Stimulated activated CD4-positive, alpha-beta T cell treated with anti-CD3 and anti-CD28 coated beads, Interleukin-4, amount 100 ng/mL, for 48 hours (primary cell): ENCODE measurements at places on chromosomes 13 and 19.

DNA sequence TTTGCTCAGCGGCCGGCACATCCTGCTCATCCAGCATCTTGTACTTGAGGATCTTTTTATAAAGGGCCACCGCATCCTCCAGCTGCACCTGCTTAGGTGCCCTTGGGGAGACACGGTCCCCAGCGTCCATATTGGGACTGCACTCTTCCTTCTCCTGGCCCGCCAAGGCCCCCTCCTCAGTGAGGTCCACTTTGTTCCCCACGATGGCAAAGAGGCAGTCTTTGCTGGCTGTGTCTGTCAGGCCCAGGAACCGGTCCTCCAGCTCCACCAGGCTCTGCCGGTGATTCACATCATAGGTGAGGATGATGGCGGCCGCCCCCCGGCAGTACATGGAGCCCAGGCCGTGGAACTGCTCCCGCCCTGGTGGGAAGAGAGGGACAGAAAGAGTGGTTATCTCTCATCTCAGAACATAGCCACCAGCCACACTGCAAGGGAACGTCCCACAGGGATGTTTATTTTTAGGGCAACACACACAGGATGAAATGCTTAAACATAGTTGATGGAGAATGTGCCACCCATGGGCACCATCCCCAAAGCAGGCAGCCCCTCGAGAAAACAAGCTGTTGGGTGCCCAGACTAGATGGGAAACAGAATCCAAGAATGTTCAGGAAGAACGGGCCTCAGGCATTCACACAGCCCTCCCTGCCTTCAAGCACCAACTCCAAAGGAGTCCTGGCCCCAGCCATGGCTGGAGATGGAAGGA is 37.5 kb downstream of the RAB20 start:
- no peak for DNase-seq

DNA sequence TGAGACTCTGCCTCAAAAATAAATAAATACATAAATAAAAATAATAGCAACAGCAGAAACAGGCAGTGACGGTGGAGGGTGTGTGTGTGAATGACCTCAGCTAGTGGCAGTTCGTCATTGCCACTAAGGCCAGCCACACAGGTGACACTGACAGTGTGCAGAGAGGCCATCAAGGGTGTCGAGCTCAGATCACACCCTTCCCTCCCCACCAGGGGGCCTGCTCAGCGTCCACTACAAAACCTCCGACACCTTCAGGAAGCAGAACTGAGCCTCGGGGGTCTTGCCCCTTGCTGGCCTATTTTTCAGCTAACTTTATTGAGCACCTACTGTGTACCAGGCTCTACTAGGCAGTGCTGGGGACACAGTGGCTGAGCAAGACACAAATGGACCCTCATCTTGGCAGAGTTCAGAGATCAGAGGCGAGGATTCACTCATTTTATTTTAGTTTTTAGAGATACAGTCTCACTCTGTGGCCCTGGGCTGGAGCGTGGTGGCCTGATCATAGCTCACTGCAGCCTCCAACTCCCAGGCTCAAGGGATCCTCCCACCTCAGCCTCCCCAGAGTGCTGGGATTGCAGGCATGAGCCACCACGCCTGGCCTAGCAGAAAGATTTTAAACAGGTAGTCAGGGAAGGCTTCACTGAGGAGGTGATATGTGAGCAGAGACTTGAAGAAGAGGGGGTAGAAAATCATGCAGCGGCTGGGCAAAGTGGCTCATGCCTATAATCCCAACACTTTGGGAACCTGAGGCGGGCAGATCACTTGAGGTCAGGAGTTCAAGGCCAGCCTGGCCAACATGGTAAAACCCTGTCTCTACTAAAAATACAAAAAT is 30.3 kb upstream of the SEMA6B start:
- DNase-seq = no peak

DNA sequence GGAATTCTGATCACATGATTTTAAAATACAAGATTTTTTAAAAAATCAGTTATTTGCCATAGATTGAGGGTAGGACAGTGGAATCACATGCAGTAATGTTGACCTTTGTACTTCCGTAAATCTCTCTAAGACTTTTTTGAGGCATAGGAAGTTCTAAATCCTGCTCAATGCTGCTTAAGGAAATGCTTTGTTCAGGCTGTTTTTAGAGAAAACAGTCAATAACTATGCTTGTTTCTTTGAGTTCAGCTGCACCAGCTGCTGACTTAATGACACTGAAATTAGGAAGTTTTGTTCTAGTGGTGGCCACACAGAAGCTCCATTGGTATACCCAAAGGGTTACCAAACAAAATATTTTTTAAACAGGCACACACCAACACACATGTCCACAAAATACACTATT is 60.9 kb downstream of the KLF12 start:
- DNase-seq = no peak

GRCh38 chr13:111187960-111188541 is 72.9 kb downstream of the ARHGEF7 start:
- no peak for DNase-seq

DNA sequence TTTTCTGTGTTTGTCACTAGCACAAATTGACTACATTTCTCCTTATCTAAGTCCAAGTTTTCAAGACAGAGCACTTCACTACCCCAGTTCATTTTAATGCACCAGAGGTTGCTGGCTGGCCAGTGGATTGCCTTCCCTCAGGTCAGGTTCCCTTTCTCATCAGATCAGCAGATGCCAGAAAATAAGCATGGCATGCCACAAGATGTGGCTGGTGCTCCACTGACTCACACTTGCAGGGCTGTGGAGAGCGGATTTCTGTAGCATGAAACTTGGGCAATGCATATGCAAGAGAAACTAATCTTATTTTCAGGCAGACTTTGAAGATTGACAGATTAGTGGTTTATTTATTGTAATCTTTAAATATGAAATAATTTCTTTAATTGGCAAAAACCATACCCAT is 79.5 kb downstream of the RUBCNL start:
- no peak for DNase-seq

- no peak for DNase-seq
These were observed 615.3 kb upstream of the SLITRK1 start for GRCh38 chr13:84497613-84498012.

DNA sequence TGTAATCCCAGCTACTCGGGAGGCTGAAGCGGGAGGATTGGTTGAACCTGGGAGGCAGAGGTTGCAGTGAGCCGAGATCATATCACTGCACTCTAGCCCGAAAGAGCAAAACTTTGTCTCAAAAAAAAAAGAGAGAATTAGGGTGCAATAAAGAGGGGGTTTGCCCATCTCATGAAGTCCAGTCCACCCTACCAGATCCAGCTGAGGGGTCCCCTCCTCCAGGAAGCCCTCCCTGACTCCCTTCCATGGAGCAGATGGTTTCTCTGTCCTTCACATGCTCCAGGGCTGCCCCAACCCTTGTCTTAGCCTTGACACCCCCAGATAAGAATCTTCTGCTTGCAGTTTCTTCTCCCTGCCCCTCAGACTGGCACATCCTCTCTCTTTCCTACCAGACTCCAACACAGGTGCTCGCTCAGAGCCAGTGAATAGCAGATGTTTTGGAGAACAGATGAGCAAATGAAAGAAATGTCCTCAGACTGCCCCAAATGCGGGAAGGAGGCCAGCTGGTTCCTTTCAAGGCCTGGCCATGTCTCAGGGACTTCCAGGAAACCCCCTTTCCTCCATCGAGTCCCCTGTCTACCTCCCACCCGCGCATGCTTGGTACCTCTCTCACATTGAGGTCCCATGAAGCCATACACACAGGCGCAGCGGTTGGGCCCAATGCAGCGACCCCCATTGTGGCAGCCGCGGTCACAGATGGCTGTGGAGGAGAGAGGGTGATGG is 5.0 kb downstream of the FBN3 start:
- no peak for DNase-seq

GRCh38 chr13:69485991-69486592 is 621.5 kb upstream of the ATXN8OS start:
- no peak for DNase-seq

GRCh38 chr19:5526691-5527090 is 41.1 kb downstream of the TINCR start:
- no peak for DNase-seq

- DNase-seq = no peak
These were observed 72.7 kb downstream of the ERICH6B start for GRCh38 chr13:45542878-45543277.

- no peak for DNase-seq
These were observed 882.1 kb downstream of the UQCRFS1 start for GRCh38 chr19:28330831-28331230.

- DNase-seq = no peak
These were observed 59.9 kb downstream of the TBC1D4 start for GRCh38 chr13:75422028-75422427.

DNA sequence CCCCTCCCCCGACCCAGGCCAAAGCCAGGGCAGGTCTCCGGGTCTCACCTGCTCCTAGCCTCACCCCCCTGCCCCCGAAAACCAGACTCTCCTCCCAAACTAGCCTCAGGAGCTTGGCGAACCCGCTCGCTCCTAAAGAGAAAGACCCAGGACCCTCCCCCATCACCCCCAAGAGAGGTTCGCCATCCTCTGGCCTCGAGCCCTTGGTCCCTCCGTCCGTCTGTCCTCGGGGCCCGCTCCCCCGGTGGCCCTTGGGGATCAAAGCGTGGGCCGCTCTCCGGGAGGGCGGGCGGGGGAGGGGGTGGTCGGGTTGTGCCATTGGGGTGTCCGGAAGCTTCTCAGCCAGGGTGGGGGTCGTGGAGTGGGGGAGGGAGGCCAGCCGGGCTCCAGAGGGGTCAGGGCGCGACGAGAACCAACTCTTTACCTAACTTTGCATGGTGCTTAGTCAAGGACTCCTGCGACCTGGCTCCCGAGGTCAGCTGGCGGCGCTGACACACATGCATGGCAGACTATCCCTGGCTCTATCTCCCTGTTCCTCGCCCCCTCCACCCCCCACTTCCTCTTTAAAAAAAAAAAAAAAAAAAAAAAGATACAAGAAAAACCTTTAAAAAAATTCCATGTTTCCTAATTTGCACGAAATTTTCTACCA is 15.6 kb downstream of the SMIM24 start:
- no peak for DNase-seq

DNA sequence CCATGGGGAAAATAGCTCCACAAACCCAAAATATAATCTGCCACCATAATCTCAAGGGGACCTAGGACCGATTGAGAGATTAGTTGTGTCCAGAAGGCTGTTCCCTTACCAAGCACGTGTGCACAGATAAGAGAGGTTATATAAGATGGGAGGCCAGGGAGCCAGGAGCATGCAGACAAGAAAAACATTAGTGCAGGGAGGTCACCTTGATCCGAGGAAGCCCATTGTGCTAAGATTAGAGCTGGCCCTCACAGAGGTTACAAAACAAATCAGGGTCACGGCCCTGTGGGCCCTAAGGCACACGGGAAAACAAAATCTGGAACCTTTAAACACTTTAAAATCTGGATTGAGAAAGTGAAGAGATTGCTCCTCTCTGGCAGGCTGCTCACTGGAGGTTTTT is 37.7 kb downstream of the RGCC start:
- DNase-seq = no peak

DNA sequence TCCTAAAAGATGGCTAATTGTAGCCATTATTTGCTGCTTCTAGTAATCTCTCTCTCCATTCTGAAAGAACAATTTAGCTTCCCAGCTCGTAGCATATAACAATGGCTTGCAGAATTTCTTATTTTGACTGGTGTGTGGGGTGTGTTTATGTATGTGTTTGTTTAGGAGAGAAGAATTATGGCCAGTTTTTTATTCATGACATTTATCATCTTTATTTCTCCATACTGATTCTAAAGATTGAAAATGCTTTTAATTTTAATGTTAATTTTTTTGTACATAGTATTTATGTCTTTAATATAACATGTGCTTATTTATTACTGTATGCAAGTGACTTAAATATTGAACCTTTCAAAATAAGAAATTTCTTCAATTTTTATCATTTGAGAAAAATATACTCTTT is 115.8 kb upstream of the TMTC4 start:
- no peak for DNase-seq

- no peak for DNase-seq
These were observed 122.3 kb downstream of the MIPEP start for GRCh38 chr13:23766939-23767338.

DNA sequence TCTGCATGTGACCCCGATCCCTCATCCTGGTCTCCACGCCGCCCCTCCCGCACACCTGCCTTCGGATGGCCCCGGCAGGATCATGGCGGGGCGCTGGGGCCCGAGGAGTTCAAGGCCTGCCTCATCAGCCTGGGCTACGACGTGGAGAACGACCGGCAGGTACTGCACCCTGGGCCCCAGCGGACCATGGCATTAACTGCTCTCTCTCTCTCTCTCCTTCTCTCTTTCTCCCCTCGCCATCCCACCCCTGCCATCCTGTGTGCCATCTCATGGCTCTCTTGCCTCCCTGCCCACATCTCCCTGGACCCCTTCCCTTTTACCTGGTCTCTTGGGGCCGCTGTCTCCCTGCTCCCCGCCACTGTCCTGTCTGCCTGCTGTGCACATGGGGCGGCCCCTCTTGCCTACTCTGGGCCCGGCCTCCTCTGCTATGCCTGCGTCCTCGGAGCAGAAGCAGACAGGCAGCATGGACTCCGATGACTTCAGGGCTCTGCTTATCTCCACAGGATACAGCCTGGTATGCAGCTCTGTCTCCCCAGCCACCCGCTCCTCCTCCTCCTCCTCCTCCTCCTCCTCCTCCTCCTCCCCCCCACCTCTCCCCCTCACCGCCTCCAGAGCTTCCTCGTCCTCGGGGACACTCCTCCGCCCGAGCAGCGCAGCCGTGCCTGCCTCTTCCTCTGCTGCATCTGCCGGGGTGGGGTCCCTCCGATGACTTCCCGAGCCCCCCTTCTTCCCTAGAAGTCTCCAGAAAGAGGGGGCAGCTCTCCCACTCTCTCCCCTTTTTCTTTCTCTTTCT is 16.2 kb downstream of the CAPN12 start:
- DNase-seq = no peak

- peak; percentile 56 for DNase-seq
These were observed 10.9 kb upstream of the ADGRE5 start for GRCh38 chr19:14370169-14370939.

DNA sequence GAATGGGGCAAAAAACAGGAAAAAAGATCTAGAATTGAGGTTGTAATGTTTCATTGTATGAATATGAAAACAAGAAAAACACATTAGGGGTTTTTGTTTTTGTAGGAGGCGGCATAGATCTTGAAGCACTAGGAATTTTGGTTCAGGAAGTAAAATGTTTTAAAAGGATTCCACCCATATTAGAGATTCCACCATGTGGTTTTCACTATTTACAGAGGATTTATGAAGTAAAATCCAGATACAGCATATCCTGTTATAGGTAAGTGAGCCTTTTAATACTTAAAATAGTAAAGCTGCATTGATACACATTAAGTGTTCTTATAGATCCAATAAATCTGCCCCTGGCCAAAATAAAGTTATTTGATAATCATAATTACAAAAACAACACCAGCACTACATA is 61.4 kb downstream of the MICU2 start:
- no peak for DNase-seq

DNA sequence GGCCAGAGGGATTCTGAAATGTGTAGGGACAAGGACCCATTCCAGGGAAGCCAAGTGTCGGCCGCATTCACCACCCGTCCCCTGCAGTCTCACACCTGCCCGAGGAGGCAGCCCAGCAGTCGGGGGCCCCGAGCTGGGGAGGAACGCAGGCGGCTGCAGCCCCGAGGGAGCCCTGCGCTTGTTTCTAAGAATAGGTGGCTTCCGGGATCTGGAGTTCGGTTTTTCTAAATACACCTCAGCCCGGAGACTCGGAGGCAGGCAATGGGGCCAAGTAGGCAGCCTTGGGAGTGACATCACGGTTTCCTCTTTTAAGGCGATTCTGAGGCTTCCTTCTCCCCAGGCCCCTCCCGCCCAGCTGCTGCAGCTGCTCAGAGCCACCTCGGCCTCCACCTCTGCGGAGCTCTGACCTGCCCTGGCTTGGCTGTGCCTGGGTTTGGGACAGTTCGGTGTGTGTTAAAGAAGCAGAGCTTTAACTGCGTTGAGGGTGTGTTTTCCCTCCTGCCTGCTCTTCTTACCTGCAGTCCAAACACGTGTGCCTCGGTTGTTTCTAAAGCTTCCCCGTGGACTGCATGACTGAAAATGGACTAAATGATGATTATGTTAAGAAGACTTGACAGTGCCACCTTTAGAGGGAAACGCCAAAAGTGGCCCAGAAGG is 80.5 kb downstream of the COL4A2 start:
- no peak for DNase-seq
